ENCODE measurements at places on chromosomes 3 and 15. TPM values are rescaled to one million over a fixed set of nuclear protein-coding genes. Genes with fewer than 3 reads are reported as not detected.

CERS3 gene
- not detected for total RNA-seq

ACP3 gene
- not detected for total RNA-seq

GPR160 gene
- total RNA-seq = 7.9 TPM

CSTA gene
- not detected for total RNA-seq

MYL3 gene
- total RNA-seq = not detected

DNA sequence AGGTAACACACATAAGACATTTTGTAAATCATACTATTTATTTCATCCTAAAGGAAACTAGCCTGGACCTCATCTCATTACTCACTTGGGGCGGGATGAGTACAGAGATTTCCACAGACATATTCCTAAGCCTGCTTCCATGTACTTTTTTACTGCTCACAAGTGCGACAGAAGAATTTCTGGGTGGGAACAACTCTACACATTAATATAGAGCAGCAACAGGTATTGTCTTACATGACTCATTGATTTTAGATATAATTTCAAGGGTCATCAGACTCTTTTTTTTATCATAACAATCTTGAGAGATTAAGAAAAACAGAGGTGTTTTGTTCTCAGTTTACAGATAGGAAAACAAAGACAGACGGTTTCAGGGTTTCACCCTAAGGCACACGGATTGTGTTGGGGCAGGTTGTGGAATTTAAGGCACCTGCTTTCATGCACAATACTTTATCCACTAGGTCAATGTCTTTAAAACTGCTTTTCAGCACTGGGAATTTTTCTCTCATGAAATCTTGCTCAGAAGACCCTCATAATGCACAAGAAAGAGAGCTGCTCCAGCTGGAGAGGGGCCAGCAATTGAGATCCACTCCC is 186.7 kb upstream of the CDIN1 start:
- no peak for DNase-seq

GRCh38 chr15:101537483-101538080 is 48.1 kb upstream of the PCSK6 start:
- DNase-seq = no peak

DNA sequence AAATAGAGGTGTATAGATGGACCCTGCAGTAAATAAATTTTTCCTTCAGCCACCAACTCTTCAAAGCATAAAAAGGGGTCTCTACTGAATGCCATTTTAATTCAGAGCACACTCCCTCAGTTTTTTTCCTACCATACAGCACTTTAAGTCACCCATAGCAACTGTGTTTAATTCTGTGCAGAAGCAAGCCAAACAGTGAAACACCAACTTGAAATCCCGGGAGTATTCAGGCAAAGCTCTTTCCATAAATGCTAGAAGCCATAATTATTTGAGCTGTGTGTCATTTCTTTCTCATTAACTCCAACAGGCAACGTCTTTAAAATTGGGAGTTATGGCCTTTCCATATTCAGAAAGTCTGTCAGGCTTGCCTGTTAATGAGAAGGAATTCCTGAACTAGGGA is 562.1 kb downstream of the GRM7 start:
- DNase-seq = no peak

DNA sequence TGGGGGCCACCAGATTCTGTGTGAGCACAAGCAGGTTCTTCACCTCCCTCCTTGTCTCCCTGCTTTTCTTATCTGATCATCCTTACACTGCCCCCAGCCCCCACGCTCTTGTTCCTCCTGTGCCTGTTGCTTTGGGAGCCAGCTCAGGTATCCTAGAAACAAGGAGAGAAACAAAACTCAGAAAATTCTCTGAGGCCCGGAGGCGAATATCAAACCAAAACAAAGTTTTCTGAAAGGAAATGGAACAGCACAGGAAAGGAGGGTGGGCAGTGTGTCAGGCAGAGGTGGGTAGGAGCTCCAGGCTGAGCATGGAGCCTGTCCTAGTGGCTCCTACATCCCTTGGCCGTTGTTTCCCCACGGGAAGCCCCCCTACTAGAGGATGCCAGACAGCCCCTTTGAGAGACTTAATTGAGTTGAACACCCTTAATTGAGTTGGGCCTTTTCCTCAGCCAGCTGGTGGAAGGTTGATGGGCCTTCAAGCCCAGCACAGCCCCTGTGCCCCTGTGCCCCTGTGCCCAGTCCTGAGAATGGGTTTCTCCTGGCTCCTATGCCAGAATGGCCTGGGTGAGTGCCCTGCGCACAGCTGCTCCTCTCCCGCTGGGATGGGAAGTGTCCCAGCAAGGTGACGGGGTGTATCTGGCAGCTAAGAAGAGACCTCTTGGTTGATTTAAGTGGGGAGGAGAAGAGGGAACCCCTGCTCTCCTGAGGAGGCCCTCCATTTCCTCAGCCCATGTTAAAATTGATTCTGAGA is 22.8 kb upstream of the JMJD7 start:
- no peak for DNase-seq

DNA sequence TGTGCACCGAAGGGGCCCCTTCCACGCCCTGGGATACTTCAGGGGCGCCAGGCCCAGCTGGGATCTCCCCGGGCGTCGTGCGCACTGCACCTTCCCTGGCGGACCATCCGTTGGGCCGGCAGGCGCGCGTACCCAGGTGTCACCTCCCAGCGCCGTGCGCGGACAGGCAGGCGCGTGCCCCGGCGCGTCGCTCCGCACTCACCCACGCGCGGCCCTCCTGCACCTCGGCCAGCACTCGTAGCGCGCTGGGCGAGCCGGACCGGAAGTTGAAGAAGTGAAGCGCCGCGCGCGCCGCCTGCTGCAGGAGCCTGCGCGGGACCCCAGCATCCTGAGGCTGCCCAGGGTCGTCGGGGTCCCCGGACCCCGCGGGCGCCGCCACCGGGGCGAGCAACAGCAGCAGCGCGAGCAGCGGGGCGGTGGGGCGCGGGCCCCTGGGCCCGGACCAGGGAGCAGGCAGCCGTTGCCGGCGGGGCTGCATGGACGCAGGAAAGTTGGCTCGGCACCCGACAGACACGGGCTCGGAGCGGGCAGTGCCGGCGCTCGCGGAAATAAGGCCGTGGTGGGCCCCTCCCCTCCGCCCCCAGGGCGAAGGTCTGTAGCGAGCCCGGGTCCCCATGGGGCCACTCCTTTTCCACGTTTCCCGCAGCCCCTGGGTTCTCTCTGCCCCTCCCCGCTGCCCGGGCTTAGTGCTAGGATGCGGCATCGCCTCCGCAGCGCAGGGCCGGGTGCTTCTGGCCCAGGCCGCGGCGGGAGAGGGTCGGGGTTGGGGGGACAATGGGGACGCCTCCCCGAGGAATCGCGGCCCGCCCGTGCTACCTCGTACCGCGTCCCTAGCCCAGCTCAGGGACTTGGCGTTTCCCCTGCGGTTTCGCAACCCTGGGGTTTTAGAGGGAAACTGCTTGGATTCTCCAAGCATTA is at the start of gene RARRES1:
Gene RARRES1, minus strand, starts transcription at position 520 of the 918 bp plus-strand sequence. Its CDS starts 42 bp downstream, at position 478.
- no peak for DNase-seq

GRCh38 chr3:17081520-17081919 is 196.8 kb downstream of the PLCL2 start:
- DNase-seq = no peak

GRCh38 chr15:77327844-77328529 is 91.9 kb downstream of the PEAK1 start:
- no peak for DNase-seq

DNA sequence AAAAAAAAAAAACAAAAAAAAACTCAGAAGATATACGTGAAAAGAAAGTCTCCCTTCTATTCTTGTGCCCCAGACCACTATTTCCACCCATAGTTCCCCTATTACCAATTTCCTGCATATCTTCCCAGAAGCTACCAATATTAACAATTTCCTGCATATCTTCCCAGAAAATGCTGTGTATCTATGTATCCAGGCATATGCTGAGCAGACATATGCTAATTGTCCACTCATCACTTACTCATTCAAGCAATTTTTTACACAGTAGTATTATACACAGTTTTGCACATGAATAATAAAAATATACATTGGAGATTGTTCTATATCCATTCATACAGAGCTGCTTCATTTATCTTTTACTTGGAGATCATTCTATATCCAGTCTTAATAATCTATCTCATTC is 12.6 kb upstream of the SLMAP start:
- DNase-seq = no peak

DNA sequence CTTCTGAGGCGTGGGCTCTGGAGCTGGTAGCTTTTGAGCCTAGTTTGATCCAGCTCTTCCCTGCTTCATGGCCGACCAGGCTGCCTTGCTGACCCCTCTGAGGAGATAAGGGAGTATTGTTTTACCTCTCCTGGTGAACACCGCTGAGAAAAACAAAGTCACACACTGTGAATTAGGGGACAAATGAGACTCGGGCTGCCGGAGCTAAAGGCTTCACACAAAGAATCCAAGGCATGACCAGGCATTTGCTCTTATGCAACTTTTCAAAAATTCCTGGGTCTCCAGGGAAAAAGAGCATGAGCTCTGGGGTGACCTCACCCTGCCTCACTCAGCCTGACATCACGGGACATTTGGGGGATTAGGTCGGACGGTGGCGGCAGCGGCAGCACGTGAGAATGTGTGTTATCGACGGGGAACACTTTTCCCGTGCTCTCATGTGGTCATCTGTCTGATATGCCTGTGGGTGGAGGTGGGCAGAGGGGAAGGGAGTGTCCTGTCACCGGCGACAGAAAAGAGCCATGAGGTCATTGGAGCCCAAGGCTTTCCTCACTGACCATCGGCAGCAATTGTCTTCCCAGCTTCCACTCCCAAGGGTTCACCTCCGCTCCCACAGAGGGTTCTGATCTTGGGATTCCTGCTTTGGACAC is 61.0 kb downstream of the TMEM44 start:
- no peak for DNase-seq

- no peak for DNase-seq
Observed at GRCh38 chr3:124264346-124264745, 272.4 kb upstream of the ROPN1 start.
